Stimulated activated CD8-positive, alpha-beta memory T cell treated with anti-CD3 and anti-CD28 coated beads, Interleukin-2, amount 100 ng/mL, for 48 hours (primary cell): ENCODE measurements at places on chromosomes 11 and 22.

DNA sequence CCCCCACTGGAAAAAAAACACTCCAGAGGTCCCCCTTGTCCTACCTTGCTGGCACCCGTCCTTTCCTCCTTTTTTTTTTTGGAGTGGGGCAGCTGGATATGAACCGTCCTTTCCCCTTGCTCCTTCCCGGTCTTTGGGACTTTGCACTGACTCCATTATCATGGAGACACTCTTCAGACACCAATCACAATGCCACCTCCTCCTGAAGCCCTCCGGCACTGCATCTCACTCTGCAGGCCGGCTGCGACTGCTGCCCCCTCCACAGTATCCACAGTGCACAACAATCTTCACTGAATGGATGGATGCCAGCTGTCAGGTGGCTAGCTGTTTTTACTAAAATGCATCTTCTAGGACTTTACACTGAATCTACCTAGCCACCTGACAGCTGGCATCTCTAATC, 12.7 kb upstream of the RGL4 start:
- DNase-seq = no peak

GRCh38 chr11:10331548-10332289, 26.8 kb downstream of the ADM start:
- DNase-seq = no peak

DNA sequence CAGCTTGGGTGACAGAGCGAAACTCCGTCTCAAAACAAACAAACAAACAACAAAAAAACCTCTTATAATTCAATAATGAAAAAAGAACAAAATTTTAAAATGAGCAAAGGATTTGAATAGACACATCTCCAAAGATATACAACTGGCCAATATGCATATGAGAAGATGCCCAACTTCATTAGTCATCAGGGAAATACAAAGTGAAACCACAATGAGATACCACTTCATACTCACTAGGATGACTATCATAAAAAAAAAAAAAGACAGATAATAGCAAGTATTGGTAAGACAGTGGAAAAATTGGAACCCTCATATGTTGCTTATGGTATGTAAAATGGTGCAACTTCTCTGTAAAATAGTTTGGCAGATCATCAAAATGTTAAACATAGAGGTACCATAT, 28.7 kb upstream of the BARX2 start:
- DNase-seq = no peak

GRCh38 chr11:121577106-121577848, 124.5 kb upstream of the SORL1-AS1 start:
- DNase-seq = no peak

DNA sequence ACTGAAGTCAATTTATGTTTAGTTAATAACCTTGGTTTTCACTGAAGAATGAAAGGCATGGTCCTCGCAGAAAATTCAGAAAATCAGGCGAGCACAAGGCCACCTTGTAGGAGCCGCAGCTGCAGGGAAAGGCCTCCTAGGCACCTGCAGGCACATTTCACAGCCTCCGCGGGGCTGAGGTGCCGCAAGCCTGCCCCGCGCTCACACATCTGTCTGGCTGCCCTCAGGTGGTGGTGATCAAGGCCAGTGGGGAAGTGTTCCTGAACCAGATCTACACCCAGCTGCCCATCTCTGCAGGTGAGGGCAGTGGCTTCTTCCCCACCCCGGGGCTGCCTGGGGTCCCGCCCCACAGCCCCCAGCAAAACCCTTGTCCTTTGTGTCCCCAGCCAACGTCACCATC, 10.5 kb downstream of the MUC5AC start:
- DNase-seq = no peak

DNA sequence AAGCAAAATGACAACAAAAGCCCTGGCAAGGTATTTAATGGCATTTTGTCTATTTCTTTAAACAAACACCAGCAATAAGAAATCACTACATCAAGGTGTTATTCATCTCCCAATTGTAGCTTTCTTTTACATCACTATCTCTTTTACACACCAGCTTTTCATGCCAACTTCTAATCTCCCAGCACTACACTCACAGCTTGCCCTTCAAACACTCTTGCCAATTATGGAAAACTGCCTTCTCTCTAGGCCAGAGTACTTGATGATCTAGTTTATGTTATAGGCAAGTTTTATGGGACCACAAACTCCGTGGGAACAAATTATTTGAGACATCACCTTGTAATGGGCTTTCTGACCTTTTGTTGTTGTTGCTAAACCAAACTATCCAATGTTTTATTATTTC, 61.3 kb downstream of the SVIP start:
- DNase-seq = no peak

DNA sequence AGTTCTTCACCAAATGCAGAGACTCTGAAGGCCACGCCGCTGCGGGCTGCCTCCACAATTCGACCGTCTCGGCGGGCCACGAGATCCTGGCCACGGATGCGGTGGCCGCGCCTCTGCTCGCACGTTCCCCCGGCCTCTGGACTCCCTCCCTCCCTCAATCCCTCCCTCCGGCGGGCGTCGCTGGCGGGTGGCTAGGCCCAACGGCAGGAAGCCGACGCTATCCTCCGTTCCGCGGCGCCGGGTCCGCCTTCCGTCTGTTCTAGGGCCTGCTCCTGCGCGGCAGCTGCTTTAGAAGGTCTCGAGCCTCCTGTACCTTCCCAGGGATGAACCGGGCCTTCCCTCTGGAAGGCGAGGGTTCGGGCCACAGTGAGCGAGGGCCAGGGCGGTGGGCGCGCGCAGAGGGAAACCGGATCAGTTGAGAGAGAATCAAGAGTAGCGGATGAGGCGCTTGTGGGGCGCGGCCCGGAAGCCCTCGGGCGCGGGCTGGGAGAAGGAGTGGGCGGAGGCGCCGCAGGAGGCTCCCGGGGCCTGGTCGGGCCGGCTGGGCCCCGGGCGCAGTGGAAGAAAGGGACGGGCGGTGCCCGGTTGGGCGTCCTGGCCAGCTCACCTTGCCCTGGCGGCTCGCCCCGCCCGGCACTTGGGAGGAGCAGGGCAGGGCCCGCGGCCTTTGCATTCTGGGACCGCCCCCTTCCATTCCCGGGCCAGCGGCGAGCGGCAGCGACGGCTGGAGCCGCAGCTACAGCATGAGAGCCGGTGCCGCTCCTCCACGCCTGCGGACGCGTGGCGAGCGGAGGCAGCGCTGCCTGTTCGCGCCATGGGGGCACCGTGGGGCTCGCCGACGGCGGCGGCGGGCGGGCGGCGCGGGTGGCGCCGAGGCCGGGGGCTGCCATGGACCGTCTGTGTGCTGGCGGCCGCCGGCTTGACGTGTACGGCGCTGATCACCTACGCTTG, at the start of gene FUT4:
TSS of gene FUT4 (plus strand) at position 227 of the 951 bp plus-strand sequence. CDS start at position 440, 213 bp downstream.
- DNase-seq = peak; percentile 76

- DNase-seq = no peak
Observed at GRCh38 chr11:72553706-72554105, 119.4 kb upstream of the CLPB start.

GRCh38 chr22:36201630-36202319, at the start of gene APOL4:
TSS of gene APOL4 (minus strand) at chr22:36201809. CDS start at chr22:36201734, 75 bp downstream.
- DNase-seq = no peak

GRCh38 chr11:128592454-128592853, 5.1 kb upstream of the ETS1 start:
- DNase-seq = no peak

- no peak for DNase-seq
Observed at GRCh38 chr22:22111267-22111751, 128.7 kb upstream of the TOP3B start.

- no peak for DNase-seq
Observed at GRCh38 chr11:43694477-43694876, 13.9 kb downstream of the HSD17B12 start.

DNA sequence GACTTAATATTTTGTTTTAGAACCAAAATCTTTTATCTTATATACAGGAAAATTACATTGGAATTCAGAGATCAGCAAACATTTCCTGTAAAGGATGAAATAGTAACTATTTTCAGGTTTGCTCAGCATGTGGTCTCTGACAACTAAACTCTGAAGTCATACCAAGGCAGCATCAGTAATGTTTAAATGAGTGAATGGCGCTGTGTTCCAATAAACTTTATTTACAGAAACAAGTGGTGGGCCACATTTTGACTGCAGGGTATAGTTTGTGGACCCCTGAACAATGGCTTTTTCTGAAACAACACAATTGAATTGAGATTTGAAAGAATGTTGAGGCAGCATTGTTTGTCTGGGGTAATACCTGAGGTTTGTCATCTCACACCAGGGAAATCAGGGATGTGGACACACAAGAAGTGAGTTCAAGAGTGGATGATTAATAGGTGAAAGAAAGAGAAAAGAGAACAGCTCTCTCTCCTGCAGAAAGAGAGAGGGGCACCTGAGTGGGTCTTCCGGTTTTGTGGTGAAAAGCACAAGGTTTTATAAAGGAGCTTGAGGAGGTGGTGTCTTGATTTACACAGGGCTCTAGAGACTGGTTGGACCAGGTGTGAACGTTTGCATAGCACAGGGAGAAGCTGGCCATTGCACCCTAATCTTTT, 113.5 kb upstream of the VPREB1 start:
- DNase-seq = no peak

GRCh38 chr11:65134240-65134951, at the start of gene SYVN1:
TSS of gene SYVN1 (minus strand) at chr11:65134519. CDS start at chr11:65133601, 918 bp downstream.
- DNase-seq = peak; percentile 85

DNA sequence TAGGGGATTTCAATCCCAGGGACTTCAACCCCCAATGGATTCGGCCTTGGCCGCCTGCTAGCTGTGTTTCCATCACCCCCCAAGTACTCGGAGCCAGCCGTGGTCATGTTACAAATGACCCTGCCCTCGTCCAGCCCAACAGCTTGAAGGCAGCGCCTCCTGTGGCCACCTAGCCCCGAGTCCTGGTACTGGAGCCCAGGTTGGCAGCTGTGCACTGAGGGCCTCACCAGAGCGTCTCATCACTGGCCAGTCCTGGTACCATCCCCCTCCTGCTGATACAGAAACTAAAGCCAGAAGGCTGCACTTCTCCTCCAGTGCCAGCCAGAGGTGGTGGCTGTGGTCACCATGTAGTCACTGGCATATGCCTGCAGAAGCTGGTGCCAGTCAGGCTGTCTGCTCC, 44.9 kb upstream of the FADD start:
- DNase-seq = no peak

GRCh38 chr11:118383657-118384056, 17.7 kb upstream of the ATP5MG start:
- no peak for DNase-seq

DNA sequence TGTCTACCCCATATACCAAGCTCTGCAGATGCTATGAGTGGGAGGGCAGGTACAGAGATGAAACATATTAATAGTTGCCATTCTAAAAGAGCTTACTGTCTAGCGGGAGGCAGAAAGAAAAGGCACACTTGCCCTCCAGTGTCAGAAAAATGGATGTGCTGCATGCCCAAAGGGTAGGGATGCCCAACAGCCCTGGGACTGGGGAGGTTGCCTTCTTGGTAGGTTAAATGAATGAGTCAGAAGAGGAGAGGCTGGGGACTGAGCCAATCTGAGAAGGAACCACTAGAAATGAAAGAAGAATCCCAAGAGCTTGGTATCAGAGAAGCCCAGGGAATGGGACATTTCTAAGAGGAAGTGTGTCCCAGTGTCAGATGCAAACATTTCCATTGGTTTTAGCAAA, 1.2 kb downstream of the BIRC3 start:
- DNase-seq = peak; percentile 23
